Dorsolateral prefrontal cortex (tissue), 122 donors: ENCODE measurements at places on chromosomes 16 and 17. TPM values are rescaled to one million over a fixed set of nuclear protein-coding genes. Genes with fewer than 3 reads are reported as not detected.

DNA sequence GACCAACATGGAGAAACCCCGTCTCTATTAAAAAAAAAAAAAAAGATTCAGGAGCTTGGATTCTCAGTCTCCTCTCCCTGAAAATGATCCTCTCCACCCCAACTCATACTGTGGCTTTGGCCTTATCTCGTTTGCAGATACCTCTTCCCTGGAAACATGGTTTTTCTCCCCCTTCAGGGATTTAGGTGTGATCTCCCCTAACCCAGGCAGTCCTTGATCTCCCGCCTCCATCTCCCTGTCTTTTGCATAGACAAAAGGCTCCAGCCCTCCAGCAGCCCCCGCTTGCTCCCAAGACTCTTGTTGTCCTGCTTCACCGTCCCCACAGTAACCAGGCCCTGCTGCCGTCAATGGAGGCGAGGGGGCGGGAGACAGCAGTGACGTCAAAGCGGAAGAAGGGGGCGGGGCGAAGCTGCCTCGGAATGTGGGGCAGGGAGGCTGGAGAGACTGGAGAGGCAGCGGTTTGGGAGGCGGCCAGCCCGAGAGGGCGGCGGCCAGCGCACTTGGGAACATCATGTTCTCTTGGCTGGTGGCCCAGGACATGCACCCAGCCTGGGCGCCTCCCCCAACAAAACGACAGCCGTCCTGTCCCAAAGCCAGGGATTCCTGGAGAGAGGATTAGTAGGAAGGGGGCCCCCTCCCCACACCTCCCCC, 1.9 kb upstream of the PER1 start:
- peak; percentile 97 for DNase-seq

DNA sequence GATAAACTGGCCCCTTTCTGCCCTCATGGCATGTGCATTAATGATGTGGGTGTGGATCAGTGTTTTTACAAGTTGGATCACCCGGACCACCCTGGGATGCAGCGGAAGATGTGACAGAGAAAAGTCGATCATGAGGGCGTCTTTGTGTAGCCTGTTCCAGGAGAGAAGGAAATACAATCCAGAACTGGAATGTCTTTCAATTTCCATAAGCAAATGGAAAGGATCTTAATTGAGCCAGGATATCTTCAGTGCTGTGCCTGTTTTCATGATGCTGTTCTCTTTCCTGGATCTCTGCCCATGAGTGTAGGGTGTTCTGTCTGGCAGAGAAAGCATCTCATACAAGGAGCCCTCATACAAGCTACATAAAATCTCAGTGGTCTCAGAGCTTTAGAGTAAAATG, 481.4 kb downstream of the XYLT1 start:
- no peak for DNase-seq

- no peak for DNase-seq
Observed at GRCh38 chr17:79990704-79991103, 45.0 kb downstream of the TBC1D16 start.

- no peak for DNase-seq
Observed at GRCh38 chr16:84758627-84759026, 58.8 kb downstream of the USP10 start.

DNA sequence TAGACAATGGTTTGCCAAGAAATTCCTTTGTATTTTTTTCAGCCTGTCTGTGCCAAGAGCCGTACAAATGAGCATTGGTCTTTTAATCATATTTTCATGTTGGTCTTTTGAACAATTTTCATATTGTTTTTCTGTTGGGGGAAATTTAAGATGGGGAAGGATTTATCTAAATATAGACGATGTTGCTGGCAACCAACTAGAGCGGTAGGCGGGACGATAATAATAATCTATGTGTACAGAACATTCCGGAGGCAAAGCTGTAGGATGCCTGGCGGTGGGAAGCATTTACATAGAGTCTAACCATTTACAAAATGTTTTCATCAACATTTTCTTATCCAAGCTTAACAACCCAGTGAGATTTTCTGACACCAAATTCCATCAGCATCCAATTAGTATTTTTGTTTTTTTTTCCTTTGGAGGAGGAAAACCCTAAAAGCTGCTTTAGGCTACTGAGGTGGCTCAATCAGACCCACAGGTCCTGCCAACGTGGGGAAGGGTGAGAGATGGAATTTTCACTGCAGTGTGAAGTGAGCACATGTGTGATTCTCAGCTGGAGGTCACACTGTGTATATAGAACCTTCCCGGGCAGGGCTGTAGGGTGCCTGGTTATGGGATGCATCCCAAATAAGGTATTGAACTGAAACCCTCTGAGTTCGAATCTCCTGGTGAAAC, 11.7 kb upstream of the SEC14L1 start:
- DNase-seq = no peak

- no peak for DNase-seq
Observed at GRCh38 chr17:6195123-6195522, 124.9 kb downstream of the WSCD1 start.

DNA sequence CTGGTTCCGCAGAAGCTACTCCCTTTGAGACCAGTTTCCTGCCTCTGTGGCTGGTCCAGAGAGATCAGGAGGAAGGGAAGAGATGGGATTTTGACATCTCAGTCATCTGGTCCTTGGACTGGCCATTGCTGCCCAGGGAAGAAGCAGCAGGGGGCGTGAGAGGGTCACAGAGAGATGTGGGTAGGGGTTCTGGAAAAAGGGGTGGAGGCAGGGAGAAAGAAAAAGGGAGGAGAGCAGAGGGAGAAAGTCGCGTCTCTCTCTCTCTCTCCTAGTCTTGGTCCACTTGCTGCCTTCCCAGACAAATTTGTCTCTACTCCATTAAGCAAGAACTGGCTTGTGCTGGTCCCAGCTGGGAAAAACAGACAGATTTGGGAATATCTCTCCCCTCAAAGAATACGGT, 4.4 kb downstream of the SHBG start:
- no peak for DNase-seq

- no peak for DNase-seq
Observed at GRCh38 chr17:50465171-50465570, 3.5 kb downstream of the CHAD start.

DNA sequence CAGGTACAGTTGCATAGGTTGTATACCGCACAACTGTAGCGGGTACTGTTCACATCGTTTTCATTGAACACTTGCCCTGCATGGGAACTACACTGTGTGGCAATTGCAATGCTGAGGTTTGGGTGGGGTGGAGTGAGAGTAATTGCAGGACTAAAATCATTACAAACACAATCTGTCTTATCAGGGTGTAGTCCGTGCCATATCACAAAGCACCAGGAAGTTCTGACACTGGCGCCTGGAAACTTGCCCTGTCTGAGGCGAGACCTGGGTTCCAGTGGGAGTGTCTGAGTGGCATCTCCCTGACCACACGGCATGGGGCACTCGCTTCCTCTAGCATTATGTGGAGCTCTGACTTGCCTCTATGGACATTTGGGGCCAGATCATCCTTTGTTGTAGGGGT, 153.4 kb downstream of the RGS9 start:
- no peak for DNase-seq

- DNase-seq = no peak
Observed at GRCh38 chr17:33258296-33258695, 34.8 kb downstream of the ASIC2 start.

DNA sequence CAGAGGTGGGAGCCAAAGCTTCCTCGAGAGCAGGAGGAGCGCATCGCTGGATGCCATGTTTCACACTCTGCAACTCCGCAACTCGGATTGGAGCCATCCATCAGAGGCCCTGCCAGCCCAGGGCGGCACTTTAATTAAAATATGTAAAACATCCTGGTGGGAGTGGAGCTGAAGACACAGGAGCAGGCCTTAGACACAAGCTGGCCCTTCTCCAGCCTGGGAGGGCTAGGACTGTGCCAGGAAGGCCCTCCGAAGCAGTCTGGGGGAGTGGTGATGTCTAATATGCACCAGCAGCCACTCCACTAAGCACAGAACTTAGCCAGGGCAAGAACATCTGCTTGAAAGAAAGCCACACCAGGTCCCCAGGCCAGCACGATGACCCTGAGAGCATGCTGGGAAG, 5.8 kb upstream of the CCDC182 start:
- no peak for DNase-seq

DNA sequence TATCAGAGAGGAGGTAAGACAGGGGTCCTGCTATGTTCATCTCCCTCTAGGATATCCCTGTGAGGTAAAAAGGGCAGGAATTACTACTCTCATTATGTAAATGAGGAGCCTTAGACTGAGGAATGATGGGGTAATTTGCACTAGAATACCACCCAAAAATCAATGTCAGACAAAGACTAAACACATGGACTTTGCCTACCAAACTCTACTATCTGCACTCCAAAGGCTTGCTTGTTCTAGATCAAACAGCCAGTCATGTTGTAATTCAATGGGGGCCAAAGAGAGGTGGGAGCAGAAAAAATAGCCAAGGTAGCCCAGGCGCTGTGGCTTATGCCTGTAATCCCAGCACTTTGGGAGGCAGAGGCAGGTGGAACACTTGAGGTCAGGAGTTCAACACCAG, 120.7 kb downstream of the LYRM1 start:
- DNase-seq = no peak

Gene OR1F1
- 1.1 TPM for total RNA-seq

Gene ATP2C2
- total RNA-seq = 9.6 TPM

Gene CIBAR2
- not detected for total RNA-seq

Gene RASD1
- total RNA-seq = 90.9 TPM

Gene PITPNM3
- 63.6 TPM for total RNA-seq

Gene KATNB1
- total RNA-seq = 50.3 TPM

Gene EXOC3L1
- total RNA-seq = 0.52 TPM

Gene TEX19
- not detected for total RNA-seq
